ENCODE measurements at places on chromosomes 7 and 10.

DNA sequence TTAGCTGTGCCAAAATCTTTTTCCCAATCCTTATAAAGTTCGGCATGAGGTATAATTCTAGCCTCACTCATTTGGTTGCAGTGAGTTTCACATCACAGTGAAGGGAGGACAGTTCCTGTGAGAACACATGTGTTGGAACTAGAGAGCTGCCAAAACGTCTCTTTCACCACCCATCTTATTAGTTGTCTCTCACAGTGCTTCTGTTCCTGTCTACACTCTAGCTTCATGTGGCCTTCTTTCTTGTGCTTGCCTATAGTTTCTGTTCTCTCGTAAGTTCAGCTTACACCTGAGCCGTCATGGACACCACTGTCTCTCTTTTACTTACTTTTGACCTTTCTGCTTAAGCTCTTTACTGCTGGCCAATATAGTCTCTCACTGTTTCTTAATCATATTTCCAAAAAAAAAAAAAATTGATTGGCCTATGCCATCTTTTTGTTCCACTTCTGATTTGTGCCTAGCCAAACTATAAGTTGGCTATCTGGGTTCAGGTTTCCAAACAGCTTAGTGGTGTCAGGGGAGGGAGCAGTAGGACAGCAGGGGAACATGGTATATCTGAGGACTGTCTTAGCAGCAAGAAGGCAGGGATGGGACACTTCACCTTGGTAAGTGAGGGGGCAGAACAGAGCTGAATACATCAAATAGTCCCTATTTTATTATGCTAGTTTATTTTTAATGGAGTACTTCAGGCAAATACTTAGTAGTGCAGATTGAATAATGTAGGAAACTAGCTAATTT is 38.0 kb downstream of the ZNRF2 start:
- DNase-seq: peak; percentile 80

GRCh38 chr7:123537026-123537642 is 2.7 kb upstream of the IQUB start:
- DNase-seq: no peak

GRCh38 chr10:86411281-86411841 is 44.8 kb upstream of the GRID1 start:
- no peak for DNase-seq

DNA sequence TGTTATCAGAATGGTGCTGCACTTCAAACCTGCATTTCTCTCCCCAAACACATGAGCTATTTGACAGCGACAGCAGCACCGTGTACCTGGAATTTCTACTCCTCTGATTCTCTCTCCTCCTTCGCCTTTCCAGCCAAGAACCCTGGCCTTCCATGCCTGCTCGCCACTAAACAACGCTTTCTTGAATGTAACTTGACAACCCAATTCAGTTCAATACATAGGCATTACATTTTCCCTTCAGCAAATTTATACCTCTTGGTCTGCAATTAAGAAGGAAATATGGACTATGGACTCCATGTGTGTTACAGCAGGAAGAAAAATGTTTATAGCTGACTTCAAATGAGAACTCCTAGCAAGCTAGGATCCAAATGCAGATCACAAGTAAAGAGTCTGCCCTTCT is 162.6 kb upstream of the AUTS2 start:
- no peak for DNase-seq

DNA sequence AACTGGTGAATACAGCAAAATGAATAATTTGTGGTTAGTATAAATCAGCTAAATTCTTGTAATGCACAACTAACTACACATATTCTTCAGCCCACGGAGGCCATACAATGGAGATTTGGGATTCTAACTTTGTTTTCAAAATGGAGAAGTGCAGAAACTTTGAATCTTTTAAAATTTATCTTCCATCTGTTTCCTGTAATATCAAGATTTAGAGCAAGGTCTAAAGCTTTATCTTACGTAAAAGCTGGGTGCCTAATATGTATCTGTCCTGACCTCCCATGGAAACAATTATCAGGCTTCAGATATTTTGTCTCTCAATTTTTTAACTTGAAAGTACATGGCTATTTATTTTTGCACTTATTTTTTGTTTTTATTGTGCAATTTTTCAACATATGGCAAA is 5.0 kb upstream of the AHR start:
- DNase-seq: no peak

- DNase-seq: no peak
Measured at GRCh38 chr7:31083210-31083786, 31.2 kb downstream of the ADCYAP1R1 start.

DNA sequence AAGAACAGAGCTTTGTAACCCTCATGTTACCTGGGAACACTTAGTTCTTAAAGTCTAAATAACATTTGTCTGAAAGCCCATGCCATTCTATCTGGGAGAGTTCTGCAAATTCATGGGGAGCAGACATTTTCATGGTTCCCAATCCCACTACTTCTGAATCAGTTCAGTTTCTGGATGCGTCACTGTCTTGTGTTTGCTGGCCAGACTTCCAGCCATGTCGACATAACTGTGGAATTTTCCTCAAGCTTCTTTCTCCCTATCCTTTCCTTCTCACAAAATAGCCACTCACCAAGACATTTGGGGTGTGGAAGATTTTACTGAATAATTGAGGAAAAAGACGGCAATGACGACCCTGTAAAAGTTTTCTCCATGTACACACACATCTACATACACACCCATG is 272.5 kb downstream of the NEBL start:
- DNase-seq: no peak

GRCh38 chr10:94292434-94293090 is 70.2 kb downstream of the NOC3L start:
- DNase-seq: no peak

DNA sequence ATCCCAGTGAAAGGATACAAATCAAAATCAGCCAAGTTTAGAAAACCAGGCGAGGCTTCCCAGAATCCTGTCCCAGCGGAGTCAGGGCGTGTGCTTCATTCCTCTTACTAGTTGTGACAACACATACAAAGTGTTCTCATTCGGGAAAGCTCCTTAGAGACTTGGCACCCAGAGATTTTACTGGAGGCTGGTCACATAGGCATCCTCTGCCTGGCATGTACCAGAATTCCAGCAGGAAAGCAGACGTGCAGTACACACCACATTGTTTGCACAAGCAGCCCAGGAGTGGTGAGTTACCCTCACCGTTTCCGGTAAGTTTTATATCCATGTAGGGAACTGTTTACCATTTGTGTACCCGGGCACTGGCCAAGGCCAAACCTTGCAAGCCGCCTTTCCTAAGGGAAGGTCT is 34.9 kb downstream of the MMRN2 start:
- no peak for DNase-seq

Measured in NCI-H446 (cell line).